ENCODE measurements at places on chromosomes 12 and 14.

DNA sequence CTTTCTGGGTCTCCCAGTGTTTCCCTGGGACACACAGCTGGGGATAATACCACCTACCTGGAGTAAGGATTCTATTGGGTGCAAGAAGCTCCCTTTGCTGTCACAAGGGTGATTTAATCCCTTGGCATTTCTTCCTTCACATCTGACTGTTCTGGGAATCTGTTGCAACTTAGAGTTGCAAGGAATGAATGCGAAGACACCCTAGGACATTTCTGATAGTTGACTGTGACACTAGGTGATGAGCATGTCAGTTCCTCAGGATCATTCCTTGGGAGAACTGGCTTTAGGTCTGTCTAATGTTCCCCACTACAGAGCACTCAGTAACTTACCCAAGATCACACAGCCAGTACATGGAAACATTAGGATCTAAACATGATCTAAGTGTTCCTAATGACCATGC lies 593.6 kb downstream of the NRXN3 start:
- DNase-seq = no peak

DNA sequence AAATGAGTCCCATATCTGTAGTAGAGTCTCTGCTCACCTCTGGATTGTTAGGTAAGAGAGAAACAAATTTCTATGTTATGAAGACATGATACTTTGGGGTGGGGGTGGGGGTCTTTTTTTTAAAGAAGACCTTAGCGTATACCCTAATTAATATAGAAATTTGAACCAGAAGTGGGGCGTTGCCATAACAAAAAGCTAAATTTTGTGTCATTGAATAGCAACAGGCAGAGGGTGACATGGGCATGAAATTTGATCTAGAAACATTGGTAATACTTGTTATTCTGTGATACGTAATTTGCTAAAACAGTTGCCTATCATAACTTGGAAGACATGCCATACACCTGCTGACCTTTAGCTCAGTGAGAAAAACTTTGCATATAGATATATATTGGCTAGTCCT lies 92.3 kb upstream of the SLC38A2 start:
- DNase-seq = no peak

- DNase-seq = no peak
These were observed 12.3 kb downstream of the NINJ2 start for GRCh38 chr12:650983-651382.

DNA sequence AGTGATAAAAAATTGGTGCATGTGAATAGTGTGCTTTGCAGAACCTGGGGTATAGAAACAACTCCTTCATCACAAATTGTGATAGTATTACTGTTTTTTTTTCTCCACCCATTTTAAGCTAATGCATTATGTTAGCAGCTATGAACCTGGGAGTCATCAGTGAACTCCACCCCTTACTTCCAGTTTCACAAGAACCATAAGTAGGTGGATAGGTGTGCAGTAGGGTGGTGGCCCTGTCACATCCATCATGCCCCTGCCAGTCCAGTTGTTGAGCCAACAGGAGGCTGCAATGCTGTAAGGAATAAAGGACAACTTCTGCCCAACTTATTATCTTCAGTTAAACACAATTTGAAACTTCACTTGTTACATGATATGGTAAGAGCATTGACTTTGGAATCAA lies 85.7 kb downstream of the ABCD2 start:
- DNase-seq = no peak

GRCh38 chr14:24309538-24310264 lies at the start of gene LTB4R2:
TSS of gene LTB4R2 (plus strand) at chr14:24310140. CDS start at chr14:24310665, 525 bp downstream.
- no peak for DNase-seq

DNA sequence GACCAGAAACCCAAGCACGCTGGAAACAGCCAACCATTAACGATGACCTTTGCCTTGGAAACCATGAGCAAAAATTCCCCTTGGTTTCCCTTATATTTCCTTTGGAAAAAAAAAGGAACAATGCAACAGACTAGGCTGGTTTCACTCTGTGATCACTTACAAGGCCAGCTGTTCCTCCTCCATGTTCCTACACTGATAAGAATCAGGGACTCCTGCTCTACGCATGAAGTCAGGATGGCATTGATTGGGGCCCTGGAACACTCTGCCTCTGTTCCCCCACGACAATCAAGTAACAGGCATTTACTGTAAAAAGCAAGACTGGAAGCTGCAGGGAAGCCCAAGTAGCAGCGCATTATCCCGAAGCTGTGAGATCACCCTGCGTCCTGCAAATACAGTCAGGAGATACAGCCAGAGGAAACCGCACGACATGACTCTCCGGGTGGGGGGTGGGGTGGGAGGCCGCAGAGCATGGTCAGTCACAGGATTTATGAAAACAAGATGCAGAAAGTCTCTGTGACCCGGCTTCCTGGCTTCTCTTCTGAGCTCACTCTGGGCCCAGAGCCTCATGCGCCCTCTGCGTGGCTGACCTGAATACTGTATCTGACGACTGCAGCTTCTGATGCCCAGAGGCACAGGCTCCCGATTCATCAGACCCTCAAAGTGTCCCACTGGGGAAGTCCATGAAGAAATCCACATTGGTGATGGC lies 31.1 kb downstream of the SSH1 start:
- DNase-seq = no peak

DNA sequence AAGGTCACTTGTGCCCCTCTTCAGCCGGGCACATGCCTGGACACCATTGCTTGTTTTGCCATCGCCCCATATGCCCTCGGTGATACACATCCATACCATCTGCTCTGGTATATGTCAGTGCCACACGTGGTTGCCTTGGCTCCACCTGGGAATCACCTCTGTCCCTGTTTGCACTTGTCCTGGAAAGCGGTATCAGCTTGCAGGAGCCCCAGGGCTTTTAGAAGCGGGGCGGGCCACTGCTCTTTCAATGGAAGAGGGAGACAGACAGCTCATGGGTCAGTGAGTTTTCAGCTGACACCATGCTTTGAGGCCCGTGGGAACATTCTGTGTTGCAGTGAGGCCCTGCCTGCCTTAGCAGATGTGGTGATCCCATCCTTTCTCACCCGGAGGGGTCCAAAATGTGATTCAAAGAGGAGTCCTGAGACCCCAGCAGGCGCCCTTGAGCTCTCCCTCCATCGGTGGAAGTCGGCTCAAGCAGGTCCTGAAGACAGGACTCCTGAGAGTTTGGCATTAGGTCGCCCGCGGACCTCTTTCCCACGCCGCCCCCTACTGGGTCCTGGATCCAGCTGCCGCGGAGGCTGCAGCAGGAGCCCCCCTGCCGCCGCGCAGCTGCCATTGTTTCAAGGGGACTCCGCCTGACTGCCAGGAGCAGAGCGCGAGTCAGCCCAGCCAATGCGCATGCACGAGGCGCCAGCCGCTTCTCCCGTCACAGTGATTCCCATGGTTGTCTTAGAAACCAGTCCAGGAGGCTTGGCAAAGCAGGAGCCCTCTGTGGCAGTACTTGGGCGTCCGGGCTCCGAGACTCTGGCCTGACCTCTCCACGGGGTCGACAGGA lies 773.2 kb upstream of the ALG10B start:
- no peak for DNase-seq
